Body of pancreas (tissue), 4 donors: ENCODE measurements at places on chromosomes 2 and 18. TPM values are rescaled to one million over a fixed set of nuclear protein-coding genes. Genes with fewer than 3 reads are reported as not detected.

FAM237A gene
- not detected for total RNA-seq

LYPD1 gene
- 1.6 TPM for total RNA-seq

DLX1 gene
- not detected for total RNA-seq

DNA sequence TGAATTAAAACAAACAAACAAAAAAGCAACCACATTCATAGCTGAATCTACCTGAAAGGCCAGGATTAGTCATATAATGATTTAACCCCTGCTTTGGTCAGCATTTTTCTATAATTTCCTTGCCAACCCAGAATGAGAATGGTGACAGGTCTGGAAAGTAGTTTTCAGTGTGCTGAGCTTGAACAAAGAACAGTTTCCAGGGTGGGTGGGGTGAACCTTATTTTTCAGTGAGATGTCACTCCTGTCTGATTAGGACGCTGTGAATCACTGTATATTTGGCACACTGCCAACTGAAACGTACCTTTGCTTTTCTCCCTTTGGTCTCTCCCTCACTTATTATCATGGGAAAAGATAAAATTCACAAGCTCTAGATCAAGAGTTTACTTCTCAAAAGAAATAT lies 35.0 kb upstream of the DSC1 start:
- no peaks in the 10 kb centered on the region for H3K36me3 ChIP-seq
- no peak overlapping the region for H3K27ac ChIP-seq
- no peak overlapping the region for H3K4me3 ChIP-seq
- no peak for DNase-seq

GRCh38 chr2:151241224-151241623 lies 20.4 kb downstream of the RBM43 start:
- no peak overlapping the region for H3K4me3 ChIP-seq
- no peak overlapping the region for H3K27ac ChIP-seq
- no peaks in the 10 kb centered on the region for H3K27me3 ChIP-seq
- H3K4me1 ChIP-seq, result no peaks in the 10 kb centered on the region

- no peaks in the 10 kb centered on the region for H3K4me1 ChIP-seq
- H3K4me3 ChIP-seq, result no peak overlapping the region
- no peaks in the 10 kb centered on the region for H3K27me3 ChIP-seq
- no peak overlapping the region for H3K27ac ChIP-seq
- no peaks in the 10 kb centered on the region for H3K36me3 ChIP-seq
Observed at GRCh38 chr18:23529604-23530003, 26.3 kb downstream of the RMC1 start.

DNA sequence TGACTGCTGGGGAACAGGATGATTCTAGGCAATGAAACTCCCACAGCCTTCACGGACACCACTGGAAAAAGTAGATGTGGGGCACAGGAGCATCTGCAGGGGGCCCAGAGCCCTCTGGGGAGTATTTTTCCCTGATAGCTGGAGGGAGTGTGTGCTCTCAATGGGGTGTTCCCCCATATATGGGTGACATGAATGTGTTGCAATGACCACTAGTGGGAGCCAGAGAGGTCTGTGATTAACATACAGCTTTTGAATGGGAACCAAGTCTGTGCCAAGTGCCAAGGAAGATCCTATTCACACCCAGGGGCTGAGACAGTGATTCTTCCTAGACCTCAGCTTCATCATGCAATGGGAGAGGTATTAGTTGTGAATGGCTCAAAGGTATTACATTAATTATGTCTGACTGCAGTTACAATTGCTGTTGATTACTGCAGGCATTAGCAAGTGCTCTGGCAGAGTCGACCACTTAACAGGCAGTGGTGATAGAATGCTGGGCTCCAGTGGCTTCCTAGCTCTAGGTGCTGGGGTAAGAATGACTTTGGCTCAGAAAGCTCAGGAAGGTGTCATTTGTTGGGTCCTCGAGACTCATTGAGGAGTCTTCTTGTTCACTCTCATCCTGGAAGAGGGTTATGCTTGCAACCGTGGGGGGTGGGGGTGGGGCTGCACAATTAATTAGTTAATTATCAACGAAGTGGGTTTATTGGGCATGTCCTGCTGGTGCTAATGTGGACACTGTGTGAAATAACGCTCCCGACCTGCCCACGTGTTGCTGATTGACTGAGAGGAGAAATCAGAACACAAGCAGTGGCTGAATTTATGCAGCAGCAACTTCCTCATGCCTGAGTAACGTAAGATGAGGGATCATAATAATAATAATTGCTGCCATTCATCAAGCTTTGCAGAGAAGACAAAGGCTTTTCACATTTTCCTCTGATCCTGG lies 194.1 kb downstream of the CLIP4 start:
- H3K4me3 ChIP-seq, result no peak overlapping the region
- H3K27ac ChIP-seq, result no peak overlapping the region
- H3K36me3 ChIP-seq, result no peaks in the 10 kb centered on the region

DNA sequence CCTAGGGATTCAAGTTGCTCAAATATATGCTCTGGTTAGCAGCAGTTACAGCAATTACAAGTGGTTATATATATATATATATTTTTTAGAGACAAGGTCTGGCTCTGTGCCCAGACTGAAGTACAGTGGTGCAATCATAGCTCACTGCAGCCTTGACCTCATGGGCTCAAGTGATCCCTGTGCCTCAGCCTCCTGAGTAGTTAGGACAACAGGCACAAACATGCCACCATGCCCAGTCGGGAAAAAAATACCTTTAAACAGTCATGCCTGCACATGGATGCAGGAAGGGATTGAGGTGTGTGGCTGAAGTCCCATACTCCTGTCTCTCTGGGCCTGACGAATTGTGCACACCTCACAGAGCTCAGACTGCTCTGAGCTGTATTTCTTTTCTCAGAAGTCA lies 19.6 kb upstream of the DNAH7 start:
- no peak overlapping the region for H3K4me3 ChIP-seq
- no peaks in the 10 kb centered on the region for H3K27me3 ChIP-seq
- H3K27ac ChIP-seq, result no peak overlapping the region

- DNase-seq, result no peak
- H3K27ac ChIP-seq, result no peak overlapping the region
- H3K27me3 ChIP-seq, result no peaks in the 10 kb centered on the region
- H3K4me3 ChIP-seq, result no peak overlapping the region
Observed at GRCh38 chr2:219496825-219497494, 1.7 kb upstream of the GMPPA start.

DNA sequence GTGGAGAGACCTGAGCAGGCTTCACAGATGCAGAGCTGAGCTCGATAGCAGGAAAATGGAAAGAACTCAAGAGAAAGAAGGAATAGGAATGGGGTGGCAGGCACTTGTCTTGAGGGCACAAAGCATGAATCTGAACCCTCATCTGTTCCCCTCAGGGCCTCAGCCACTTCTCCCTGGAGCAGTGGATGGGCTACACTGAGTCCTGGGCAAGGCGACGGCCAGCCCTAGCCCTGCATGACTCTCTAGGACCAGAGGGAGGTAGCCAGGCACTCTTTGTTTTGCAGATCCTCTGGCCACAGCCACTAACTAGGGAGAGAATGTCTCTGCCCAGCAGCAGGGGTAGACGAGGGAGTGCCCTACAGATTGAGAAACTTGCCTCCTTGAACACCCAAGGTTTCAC lies 3.4 kb upstream of the TEX51 start:
- no peaks in the 10 kb centered on the region for H3K4me1 ChIP-seq
- no peak overlapping the region for H3K27ac ChIP-seq

- no peak overlapping the region for H3K4me3 ChIP-seq
- H3K27ac ChIP-seq, result no peak overlapping the region
- no peak for DNase-seq
- H3K4me1 ChIP-seq, result no peaks in the 10 kb centered on the region
Observed at GRCh38 chr2:209719034-209719433, 52.6 kb upstream of the UNC80 start.

- no peak overlapping the region for H3K27ac ChIP-seq
- no peak for DNase-seq
- H3K4me3 ChIP-seq, result no peak overlapping the region
Observed at GRCh38 chr18:32431753-32432152, 38.9 kb downstream of the GAREM1 start.

DNA sequence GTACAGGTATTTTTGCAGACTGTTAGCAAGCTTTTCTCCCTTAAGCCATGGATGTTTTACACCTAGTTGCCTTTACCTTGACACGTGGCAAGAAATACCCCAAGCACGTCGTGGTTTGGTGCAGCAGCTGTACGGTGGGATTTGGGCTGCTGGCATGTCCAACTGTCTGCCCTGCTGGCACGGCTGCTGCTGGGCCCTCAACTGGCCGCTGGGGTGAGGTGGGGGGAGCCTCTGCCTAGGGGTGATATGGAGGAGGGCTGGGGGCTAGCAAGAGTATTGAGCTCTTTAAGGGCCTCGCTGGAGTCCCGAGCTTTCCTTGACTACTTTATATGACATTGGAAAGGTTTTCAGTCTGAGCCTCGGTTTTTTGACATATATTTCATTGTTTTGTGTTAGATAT lies 41.6 kb downstream of the LPIN1 start:
- no peak overlapping the region for H3K4me3 ChIP-seq
- H3K27ac ChIP-seq, result no peak overlapping the region
- H3K27me3 ChIP-seq, result no peaks in the 10 kb centered on the region
- H3K36me3 ChIP-seq, result no peaks in the 10 kb centered on the region
- H3K4me1 ChIP-seq, result no peaks in the 10 kb centered on the region

- no peaks in the 10 kb centered on the region for H3K27me3 ChIP-seq
- H3K27ac ChIP-seq, result no peak overlapping the region
- H3K36me3 ChIP-seq, result no peaks in the 10 kb centered on the region
- no peaks in the 10 kb centered on the region for H3K4me1 ChIP-seq
- H3K4me3 ChIP-seq, result no peak overlapping the region
Observed at GRCh38 chr2:165440367-165440766, 29.1 kb upstream of the CSRNP3 start.

DNA sequence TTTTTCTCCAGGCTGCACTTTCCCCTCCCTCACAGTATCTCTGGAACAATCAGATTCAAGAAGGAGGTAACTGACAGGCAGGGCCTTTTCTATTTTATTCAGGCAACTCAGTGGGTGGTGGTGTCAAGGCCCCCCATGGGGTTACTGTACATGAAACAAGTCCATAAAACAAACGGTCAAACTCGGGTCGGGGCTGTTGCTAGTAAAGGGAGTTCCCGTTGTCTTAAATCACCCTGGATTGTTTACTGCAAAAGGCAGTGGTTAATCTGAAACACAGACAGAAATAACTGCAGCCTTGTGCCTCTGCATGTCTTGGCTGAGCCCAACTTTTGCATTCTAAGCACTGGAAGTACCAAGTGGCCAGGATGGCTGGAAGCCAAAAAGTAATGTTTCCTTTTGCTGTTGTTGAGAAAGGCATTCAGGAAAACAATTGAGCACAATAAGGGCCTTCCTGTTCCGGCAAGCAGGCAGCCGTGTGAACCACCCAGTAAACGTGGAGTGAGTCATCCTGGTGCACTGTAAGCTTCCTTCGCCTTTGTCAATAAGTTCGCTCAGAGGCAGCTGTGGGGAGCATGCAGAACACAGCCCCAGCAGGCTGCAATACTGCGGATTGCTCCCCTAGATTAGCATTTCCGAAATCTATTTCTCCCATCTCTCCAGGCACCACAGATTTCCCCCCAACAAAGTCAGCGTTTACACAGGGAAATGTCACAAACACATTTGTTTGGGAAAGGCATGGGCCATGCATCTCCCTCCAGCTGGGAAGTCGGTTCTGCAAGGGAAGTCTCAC lies 149.6 kb downstream of the IRS1 start:
- DNase-seq, result peak; percentile 70
- H3K4me3 ChIP-seq, result no peak overlapping the region
- peak overlapping the region; percentile 58 for H3K27ac ChIP-seq
- H3K27me3 ChIP-seq, result no peaks in the 10 kb centered on the region
- peaks cover 13% of the 10 kb centered on the region for H3K4me1 ChIP-seq

DNA sequence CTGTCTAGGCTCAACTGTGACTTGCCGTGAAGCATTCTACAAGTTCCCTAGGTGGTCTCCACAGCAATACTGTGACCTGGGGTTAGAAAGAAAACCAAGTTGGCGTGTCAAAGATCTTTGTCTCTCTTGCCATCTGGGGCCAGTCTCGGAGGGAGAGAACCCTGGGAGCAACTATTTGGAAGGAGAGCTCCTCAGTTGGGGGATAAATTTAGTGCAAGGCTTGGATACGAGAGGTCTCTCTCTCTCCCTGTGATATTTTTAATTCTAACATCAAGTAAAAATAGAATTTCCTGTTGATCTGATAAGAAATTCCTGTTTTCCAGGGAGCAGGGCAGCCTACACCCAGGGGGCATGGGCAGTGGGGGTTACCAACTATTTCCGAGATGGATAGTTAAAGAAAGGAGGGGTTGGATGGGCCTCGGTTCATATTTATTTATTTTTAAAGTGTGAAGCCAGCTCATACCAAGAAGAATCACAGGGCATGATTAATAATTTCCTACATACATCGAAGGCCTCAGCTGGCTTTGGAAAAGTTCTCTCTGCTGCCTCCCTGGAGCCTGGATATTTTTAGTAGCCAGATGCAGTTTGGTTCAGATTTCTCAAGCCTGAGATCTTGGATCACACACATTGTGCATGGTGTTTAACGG lies 62.8 kb downstream of the EHD3 start:
- no peak overlapping the region for H3K27ac ChIP-seq
- no peaks in the 10 kb centered on the region for H3K27me3 ChIP-seq
- no peaks in the 10 kb centered on the region for H3K36me3 ChIP-seq
- DNase-seq, result no peak

GRCh38 chr18:76432274-76432755 lies 62.7 kb downstream of the ZNF516 start:
- no peak for DNase-seq
- no peak overlapping the region for H3K27ac ChIP-seq
